Right cardiac atrium (tissue), 5 donors: ENCODE measurements at places on chromosomes 2 and 18.

- no peak for DNase-seq
Observed at GRCh38 chr2:20172273-20173055, 52.5 kb downstream of the SDC1 start.

- DNase-seq = no peak
Observed at GRCh38 chr18:79571211-79572092, 108.2 kb upstream of the CTDP1 start.

- no peak for DNase-seq
Observed at GRCh38 chr2:118250463-118250862, 162.2 kb downstream of the INSIG2 start.

DNA sequence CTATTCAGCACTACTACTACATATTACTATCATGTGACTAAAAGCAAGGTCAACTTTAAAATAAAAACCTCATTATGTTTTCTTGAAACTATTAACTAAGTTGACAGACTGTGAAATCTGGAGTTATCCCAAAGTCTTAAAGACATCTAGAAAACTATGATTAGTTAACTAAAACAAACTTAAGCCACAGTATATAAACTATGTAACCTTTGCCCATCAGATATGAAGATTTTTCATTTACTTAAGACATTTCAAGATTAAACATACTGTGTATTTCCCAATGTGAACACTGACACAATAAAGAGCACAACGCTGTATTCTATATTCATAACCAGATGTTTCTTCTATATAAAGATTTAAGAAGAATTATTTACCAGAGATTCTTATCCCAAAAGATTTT, 33.5 kb upstream of the CACNB4 start:
- no peak for DNase-seq

GRCh38 chr2:96157649-96158553, 12.7 kb upstream of the DUSP2 start:
- no peak for DNase-seq

DNA sequence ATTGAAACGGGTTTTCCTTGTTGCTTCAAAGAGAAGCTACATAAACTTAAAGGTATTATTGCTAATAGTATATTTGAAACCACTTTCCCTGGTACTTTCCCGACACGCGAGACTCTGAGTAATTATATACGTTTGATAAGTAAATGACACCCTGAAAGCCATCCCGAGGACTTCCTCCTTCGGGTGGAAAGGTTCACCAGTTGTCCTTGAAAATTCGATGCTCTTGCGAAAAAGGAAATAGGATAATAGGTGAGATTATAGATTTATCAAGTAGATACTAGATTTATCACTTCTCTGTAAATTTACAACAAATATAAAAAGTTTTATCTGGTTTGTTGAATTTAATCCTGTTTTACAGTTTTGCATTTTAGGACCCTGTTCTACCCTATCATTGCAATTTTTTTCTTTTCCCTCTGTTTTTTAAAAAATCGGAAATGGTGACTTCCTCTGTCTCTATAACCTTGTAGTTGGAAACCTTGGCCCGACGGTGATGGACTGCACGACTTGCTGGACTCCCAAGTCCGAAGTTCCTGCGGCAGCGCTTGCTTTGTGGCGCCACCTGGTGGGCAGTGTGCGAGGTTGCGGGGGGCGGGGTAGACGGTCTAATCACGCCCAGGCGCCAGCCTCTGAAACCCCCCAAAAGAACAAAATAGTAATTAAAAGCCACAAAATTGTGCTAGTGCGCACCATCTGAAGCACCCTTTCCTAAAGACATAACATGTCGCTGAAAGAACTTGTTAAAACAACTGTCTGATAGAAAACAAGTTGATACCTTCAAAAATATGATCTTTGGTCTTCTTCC, 972 bp upstream of the DLX2 start:
- DNase-seq = peak; percentile 85

DNA sequence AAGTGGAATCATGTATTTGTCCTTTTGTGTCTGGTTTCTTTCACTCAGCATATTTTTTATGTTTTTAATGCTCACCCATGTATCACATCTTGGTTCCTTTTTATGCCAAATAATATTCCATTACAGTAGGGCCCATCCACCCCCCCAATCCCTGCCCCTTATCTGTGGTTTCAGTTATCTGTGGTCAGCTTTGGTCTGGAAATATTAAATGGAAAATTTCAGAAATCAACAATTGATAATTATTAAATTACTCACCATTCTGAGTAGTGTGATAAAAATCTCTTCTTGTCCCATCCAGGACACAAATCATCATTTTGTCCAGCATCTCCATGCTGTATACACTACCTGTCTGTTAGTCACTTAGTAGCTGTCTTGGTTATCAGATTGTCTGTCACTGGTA, 66.7 kb downstream of the BIRC6 start:
- no peak for DNase-seq

DNA sequence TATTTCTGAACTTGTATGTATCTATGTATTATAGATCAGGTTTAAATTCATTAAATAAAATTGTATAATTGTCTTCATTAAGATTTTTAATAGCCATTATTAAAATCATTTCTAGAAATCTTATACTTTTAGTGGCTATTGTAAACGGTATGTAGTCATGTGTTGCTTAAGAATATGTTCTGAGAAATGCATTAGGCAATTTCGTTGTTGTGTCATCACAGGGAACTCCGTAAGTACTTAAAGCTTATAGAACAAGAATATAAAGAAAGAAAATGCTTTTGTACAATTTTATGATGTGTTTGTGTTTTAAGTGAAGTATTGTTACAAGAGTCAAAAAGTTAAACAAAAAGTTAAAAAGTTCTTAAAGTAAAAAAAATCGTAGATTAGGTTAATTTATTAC, 765.8 kb downstream of the METTL4 start:
- no peak for DNase-seq

GRCh38 chr18:12774982-12775381, 72.1 kb downstream of the PSMG2 start:
- peak; percentile 48 for DNase-seq
